ENCODE measurements at places on chromosomes 7 and 10. TPM values are rescaled to one million over a fixed set of nuclear protein-coding genes. Genes with fewer than 3 reads are reported as not detected.

DNA sequence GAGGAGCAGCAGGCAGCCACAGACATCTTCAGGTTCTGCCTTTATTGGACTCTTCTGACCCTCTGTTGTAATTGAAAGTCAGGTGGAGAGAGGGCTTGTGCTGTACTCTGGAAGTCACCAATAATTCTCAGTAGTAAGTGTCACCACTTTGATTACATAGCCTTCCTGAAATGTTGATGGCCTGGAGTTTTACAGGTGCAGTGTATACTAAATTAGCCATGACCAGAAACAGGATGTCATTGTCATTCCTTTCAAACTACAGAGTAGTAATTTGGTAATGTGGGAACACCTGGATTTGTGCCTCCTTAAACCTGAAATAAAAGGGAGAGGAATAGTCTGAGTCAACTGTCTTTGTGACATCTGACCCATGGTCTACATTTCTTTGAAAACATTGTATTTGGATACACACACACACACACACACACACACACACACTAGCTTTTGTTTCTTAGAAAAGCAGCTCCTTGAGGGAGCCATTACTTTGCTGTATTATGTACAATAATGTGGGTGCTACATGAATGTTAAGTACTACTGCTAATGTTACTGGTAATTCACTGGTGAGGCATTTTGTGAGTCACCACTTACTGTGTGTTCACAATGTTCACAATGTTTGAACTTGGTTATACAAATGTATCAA lies 19.6 kb downstream of the ARL4A start:
- H3K27me3 ChIP-seq = no peaks in the 10 kb centered on the region
- H3K4me1 ChIP-seq = peaks cover 14% of the 10 kb centered on the region
- H3K36me3 ChIP-seq = no peaks in the 10 kb centered on the region
- H3K27ac ChIP-seq = no peak overlapping the region
- no peak overlapping the region for H3K4me3 ChIP-seq

GRCh38 chr7:88104732-88105131 lies 115.1 kb downstream of the SRI start:
- H3K27me3 ChIP-seq = no peaks in the 10 kb centered on the region
- no peak overlapping the region for H3K4me3 ChIP-seq
- H3K4me1 ChIP-seq = no peaks in the 10 kb centered on the region

DNA sequence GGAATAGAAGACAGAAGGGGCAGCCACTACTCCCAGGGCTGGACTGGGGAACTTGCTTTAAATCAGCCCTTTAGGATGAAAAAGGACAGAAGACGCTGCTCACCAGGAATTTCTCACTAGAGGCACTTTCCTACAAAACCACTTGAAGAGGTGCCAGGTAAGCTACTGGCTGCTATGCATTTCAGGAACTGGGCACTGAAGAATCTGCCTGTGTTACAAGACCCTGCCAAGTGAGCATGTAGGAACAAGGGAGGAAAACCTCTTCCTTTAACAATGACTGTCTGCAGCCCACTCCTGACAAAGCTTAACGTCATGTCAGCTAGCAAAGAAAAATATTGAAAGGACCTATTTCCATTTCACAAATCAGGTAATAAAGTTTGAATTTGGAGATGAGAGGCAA lies 5.8 kb upstream of the AGMO start:
- H3K36me3 ChIP-seq = no peaks in the 10 kb centered on the region
- H3K4me1 ChIP-seq = peaks cover 37% of the 10 kb centered on the region
- H3K4me3 ChIP-seq = no peak overlapping the region
- no peak overlapping the region for H3K27ac ChIP-seq
- DNase-seq = no peak

DNA sequence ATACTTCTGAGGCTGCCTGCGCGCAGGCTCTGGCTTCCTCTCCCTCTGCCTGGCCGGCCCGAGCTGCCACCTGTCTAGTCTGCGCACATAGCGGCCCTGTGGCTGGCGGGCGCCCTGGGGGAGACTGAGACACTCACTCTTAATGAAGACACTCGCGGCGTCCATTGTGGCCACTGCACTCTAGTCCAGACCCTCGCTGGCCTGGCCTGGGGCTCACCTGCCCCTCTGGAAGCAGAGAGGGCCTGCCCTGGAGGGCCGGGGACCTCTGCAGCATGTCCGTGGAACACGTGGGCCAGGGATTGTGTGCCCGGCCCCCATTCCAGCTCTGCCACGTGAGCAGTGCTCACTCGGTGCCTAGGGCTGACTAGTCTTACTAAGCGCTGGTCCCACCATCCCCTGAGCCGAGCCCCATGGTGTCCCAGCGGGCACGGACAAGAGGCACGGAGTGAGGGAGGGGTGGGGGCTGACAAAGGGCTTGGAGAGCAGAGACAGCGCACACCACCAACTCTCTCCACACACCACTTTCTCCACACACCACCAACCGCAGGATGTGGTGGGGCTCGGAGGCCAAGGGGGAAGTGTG lies 149.3 kb downstream of the ELFN1 start:
- peaks cover 9% of the 10 kb centered on the region for H3K4me1 ChIP-seq
- no peak overlapping the region for H3K27ac ChIP-seq
- peak; percentile 79 for DNase-seq
- no peaks in the 10 kb centered on the region for H3K27me3 ChIP-seq
- H3K4me3 ChIP-seq = no peak overlapping the region

DNA sequence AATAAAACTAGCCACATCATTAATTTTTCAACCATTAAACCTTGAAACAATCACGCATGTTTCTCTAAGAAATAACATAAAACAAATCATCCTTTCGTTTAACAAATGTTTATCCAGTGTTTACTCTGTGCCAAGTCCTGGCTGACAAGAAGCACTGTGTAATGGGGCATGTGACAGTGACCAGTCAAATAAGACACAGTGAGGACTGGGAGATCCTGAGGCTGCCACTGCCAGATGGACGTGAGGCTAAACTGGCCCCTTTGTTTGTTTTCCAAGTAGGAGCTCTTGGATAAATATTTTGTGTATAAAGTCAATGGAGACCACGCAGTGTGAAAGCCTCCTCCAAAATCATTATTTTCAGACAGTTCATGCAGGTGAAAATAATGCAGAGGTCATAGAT lies 626.2 kb downstream of the SUGCT start:
- DNase-seq = no peak
- no peaks in the 10 kb centered on the region for H3K36me3 ChIP-seq
- peaks cover 43% of the 10 kb centered on the region for H3K4me1 ChIP-seq
- H3K27ac ChIP-seq = no peak overlapping the region
- no peak overlapping the region for H3K4me3 ChIP-seq
- no peaks in the 10 kb centered on the region for H3K27me3 ChIP-seq

- H3K36me3 ChIP-seq = no peaks in the 10 kb centered on the region
- H3K4me1 ChIP-seq = no peaks in the 10 kb centered on the region
- peaks cover 6% of the 10 kb centered on the region for H3K27me3 ChIP-seq
Observed at GRCh38 chr7:36906448-36906847, 182.2 kb upstream of the AOAH start.

DNA sequence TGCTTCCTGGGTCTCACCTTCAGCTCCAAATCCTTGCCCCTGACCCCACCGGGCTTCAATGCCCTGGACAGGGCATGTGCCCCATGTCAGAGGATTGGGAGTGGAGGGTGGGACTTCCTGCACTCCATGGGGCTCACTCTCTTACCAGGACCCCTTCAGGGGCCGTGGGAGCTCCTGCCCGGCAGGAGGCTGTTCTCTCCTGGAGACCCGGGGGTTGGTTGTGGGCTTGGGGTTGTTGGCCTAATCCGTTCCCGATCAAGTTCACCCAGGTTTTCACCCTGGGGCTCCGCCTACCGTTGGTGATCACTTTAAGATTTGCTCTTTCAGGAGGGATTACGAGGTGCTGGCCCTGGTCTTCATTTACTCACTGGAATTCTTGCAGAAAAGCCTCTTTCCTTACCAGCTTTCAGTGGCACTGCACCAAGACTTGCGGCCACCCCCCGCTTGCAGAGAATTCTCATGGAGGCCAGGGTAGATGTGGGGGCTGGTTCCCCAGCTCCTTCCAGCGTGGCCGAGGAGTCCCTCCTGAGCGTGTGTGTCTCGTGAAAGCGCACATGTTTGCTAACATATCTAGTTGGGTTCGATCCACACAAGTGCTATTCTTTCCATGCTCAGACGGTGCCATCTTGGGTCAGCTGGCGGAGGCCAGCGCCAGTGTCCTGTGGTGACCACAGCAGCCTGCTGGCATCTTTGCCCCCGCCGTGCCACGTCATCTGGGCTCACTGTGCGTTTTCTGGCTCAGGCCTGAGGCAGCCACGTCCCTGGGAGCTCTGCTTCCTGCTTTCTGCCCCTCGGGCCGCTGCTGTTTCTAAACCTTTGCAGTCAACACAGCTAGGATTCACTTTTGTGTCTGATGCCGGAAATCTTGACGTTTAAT lies 15.6 kb downstream of the PWWP2B start:
- peaks cover 4% of the 10 kb centered on the region for H3K36me3 ChIP-seq
- no peaks in the 10 kb centered on the region for H3K27me3 ChIP-seq
- no peak overlapping the region for H3K4me3 ChIP-seq
- no peak for DNase-seq
- peak overlapping the region; percentile 67 for H3K27ac ChIP-seq

DNA sequence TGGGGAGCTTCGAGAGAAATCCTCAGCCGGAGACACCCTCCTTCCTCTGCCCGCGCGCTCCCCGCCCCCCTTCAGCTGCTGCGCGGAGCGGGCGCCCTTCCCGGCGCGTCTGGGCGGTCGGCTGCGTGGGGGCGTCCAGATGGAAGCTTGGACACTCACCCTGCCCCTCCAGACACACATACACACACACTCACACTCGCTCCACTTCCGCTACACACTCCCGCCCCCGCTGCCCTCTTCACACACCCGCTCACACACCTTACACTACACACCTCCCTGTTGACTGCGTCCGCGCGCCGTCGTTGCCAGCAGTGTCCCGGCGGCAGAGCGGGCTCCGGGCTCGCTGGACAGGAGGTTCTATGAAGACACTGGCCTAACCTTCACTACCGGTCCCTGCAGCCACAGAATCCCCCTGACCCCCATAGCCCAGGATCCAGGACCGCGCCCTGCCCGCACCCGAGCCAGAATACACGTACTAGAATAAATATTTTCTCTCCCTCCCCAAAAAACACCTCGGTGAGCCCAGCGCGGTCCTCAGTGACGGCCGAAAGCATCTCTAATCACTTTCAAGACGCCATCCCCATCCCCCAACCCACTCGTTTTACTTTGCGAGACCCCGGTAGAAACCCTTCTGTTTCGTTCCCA lies 1.1 kb upstream of the EGR2 start:
- DNase-seq = no peak
- H3K36me3 ChIP-seq = no peaks in the 10 kb centered on the region
- H3K27me3 ChIP-seq = peaks cover 47% of the 10 kb centered on the region
- H3K4me1 ChIP-seq = peaks cover 28% of the 10 kb centered on the region
- H3K4me3 ChIP-seq = peak overlapping the region; percentile 82
- H3K27ac ChIP-seq = peak overlapping the region; percentile 95

DNA sequence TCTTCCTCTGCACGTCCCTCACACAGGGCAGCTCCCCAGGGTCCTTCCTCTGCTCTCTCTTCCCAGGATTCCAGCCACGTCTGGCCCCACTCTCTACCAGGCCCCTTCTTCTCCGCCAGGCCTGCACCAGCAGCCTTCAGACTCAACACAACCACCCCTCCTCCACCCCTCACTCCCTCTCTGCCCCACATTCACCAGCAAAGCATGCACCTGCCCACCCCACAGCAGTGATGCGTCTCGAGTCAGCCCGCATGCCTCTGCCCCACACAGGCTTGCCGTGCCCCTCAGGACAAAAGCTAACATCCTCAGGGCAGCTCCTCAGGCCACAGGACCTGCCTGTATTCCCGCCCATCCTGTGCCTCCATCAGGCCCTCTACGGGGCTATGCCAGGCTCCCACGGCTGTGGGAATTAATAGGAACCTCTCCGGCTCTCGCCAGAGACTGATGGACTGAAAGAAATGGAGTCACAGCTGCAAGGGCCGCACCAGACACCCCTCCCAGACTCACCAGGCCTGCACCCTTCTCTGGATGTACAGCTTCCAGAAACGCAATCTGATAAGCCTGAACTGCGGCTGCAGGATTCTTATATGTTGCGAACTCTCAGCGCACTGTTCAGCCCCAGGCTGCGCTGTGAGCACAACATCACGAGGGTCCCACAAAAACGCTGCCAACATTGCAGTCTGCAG lies 100.1 kb downstream of the CYTH3 start:
- no peaks in the 10 kb centered on the region for H3K27me3 ChIP-seq
- H3K4me3 ChIP-seq = no peak overlapping the region
- no peak for DNase-seq
- H3K4me1 ChIP-seq = peaks cover 8% of the 10 kb centered on the region

GRCh38 chr7:42269161-42269560 lies 32.2 kb upstream of the GLI3 start:
- no peak overlapping the region for H3K4me3 ChIP-seq
- H3K27ac ChIP-seq = no peak overlapping the region
- DNase-seq = no peak
- H3K27me3 ChIP-seq = peaks cover 2% of the 10 kb centered on the region
- H3K4me1 ChIP-seq = peaks cover 22% of the 10 kb centered on the region

- H3K36me3 ChIP-seq = no peaks in the 10 kb centered on the region
- H3K4me3 ChIP-seq = no peak overlapping the region
- no peaks in the 10 kb centered on the region for H3K27me3 ChIP-seq
- H3K4me1 ChIP-seq = peaks cover 58% of the 10 kb centered on the region
Observed at GRCh38 chr7:74483402-74484336, 30.0 kb downstream of the GTF2IRD1 start.

- peaks cover 6% of the 10 kb centered on the region for H3K4me1 ChIP-seq
- H3K27me3 ChIP-seq = no peaks in the 10 kb centered on the region
- peaks cover 12% of the 10 kb centered on the region for H3K36me3 ChIP-seq
- no peak for DNase-seq
- H3K27ac ChIP-seq = no peak overlapping the region
Observed at GRCh38 chr7:130948822-130949221, 214.8 kb upstream of the KLF14 start.

- no peaks in the 10 kb centered on the region for H3K4me1 ChIP-seq
- no peaks in the 10 kb centered on the region for H3K36me3 ChIP-seq
- DNase-seq = no peak
- H3K27ac ChIP-seq = no peak overlapping the region
Observed at GRCh38 chr7:22307816-22308215, 49.1 kb downstream of the RAPGEF5 start.

GRCh38 chr7:121797657-121798452 lies 75.1 kb upstream of the PTPRZ1 start:
- DNase-seq = no peak
- no peaks in the 10 kb centered on the region for H3K36me3 ChIP-seq
- H3K27ac ChIP-seq = no peak overlapping the region
- H3K27me3 ChIP-seq = peaks cover 8% of the 10 kb centered on the region

DNA sequence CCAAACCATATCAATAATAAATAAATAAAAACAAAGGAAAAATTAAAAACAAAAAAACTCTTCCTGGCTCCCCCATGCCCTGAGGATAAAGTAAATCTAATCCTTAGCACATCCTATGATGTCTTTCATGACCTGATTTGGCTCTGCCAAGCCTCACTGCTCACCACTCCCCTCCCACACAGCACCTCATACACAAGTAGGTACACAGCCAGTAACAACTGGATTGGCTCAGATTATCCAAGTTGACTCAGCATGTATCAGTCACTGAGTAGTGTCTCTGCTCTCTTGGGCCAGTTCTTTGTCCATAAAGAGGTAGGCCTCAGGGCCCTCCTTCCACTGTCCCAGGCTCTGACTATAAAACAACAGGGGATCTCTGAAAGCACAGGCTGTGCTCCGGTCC lies 99.6 kb downstream of the STRA8 start:
- no peaks in the 10 kb centered on the region for H3K4me1 ChIP-seq
- no peak overlapping the region for H3K4me3 ChIP-seq
- no peak overlapping the region for H3K27ac ChIP-seq
- no peak for DNase-seq
- H3K36me3 ChIP-seq = no peaks in the 10 kb centered on the region

Gene TMEM229A
- total RNA-seq = not detected

Gene C10orf67
- total RNA-seq = not detected

Gene ACTL6B
- total RNA-seq = not detected

Gene FANK1
- total RNA-seq = 0.81 TPM

Gene BRAT1
- total RNA-seq = 29.4 TPM

Gene C10orf90
- not detected for total RNA-seq

All from osteocyte (in vitro differentiated cells).